ENCODE measurements at places on chromosomes 6 and 20. TPM values are rescaled to one million over a fixed set of nuclear protein-coding genes. Genes with fewer than 3 reads are reported as not detected.

The ZNF133 gene
- 11.3 TPM for total RNA-seq

The GSTA3 gene
- total RNA-seq, result not detected

The PSORS1C1 gene
- total RNA-seq, result 1.2 TPM

The LTB gene
- not detected for total RNA-seq

The COX4I2 gene
- not detected for total RNA-seq

The FHL5 gene
- not detected for total RNA-seq

The OR12D3 gene
- not detected for total RNA-seq

DNA sequence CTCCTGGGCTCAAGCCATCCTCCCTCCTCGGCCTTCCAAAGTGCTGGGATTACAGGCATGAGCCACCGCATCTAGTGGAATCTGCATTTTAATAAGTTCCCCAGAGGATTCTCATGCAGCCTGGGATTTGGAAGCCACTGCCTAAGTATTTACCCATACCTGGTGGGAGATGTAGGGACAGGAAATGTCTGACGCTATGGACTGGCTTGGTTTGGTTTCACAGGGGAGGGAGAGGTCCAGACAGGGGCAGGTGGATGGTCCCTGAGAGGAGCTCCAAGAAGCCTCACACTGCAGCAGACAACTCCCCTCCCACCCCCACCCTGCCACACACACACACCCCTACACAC, 4.4 kb downstream of the VSTM2L start:
- no peak for DNase-seq

DNA sequence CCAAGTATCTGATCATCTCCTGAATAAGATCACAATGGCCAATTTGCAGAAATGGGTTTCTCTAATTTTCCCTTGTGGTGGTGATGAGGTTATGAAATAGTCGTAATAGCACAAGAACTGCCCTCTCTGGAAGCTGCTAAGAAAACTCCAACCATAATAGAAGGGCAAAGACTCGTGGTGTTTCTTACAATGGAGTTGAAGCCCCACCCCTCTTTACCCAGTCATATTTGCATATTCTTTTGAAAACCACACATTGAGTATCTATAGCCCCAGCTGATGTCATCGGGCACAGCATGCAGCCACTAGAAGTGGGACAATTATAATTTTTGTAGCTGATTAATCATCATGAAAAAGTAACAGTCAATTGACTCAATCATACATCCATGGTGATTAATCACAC, 452.1 kb upstream of the POU3F2 start:
- DNase-seq, result no peak

DNA sequence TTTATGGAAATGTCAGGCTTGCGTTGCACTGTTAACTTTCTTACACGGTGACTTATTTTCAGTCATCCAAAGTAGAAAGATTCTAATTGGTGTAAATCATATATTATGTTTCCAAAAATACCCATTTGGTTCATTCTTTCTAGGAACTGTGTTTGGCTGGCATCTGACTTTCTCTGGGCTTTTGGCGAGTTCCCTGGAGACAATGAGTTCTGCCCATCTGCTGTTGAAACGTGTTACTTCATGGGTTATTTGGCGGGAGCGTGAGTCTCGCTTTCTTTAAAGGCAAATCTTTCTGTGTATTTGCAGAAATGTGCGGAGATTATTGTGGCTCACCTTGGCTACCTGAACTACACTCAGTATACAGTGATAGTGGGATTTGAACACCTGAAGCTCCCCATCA, 29.5 kb downstream of the TMEM181 start:
- no peak for DNase-seq

- peak; percentile 47 for DNase-seq
Measured at GRCh38 chr20:63573647-63574131, 350 bp downstream of the HELZ2 start.

GRCh38 chr6:112879920-112880413, 532.8 kb downstream of the RFPL4B start:
- no peak for DNase-seq

DNA sequence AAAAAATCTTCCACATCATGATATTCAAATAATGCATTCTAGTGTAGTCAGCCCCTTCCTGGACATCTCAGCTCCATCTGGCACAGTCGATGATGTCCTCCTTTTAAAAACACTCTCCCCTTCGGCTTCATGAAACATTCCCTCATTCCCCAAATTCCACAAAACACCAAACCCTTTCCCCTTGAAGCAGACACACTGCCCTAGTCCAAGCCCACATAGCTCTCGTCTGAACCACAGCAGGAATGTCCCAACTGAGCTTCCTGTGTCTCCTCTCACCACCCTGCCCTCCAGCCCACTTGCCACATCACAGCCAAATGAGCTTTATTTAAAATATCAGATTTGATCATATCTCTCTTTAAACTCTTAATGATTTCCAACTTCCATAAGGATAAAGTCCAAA, 106.4 kb upstream of the CARMIL1 start:
- no peak for DNase-seq

DNA sequence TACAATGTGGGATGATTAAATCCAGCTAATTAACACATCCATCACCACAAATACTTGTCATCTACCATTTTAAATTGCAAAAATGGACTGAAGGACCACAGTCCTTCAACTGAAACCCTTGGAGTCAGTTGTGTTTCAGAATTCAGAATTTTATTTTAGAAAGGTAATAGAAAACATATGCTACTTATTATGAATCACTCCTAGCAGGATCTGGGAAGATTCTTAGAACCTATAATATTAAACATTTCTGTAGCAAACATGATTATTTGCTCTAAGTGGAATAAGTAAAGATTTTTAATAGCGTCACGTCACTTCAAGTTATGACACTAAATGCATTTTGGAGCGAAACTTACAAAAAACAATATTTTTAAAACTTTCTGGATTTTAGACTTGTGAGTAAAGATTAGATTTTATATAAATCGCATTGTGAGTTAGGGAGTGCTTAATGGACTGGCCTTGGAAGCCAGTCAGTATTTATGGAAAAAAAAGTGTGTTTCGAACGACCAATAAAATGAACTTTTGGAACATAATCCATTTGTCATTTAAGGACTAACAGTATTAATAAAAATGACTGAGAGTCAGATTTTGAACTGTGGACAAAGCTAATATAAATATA, 71.8 kb upstream of the PHACTR2 start:
- DNase-seq, result no peak

- DNase-seq, result no peak
Measured at GRCh38 chr6:47114460-47114859, 72.3 kb upstream of the ADGRF1 start.

DNA sequence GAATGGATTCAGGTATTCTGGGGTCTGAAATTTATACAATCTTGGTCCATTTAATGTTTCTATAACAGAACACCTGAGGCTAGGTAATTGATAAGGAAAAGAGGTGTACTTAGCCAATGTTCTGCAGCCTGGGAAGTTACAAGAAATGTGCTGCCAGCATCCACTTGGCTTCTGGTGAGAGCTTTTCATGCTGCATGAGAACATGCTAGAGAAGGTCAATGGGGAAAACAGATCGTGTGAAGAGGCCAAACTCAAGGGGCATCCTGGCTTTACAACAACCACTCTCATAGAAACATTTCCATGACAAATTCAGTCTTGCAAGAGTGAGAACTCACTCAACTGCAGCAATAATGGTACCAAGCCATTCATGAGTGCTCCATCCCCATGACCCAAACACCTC, 16.8 kb downstream of the IL22RA2 start:
- DNase-seq, result no peak

DNA sequence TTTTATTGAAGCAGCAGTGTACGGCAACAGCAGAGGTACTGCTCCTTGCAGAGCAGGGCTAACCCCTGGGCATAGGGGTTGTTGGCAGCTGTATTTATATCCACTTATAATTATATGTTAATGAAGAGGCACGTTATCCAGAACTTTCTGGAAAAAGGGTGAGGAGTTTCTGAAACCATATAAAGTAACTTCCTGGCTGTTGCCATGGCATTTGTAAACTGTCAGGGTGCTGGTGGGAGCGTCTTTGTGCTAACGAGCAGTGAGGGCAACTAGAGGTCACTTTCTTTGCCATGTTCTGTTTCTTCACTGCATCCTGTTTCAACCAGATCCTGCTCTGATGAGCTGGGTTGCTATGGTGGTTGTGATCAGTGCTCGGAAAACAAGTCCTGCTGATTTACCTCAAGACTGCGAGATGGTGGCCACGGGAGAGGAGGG, 11.1 kb upstream of the ARFGEF2 start:
- DNase-seq, result no peak

DNA sequence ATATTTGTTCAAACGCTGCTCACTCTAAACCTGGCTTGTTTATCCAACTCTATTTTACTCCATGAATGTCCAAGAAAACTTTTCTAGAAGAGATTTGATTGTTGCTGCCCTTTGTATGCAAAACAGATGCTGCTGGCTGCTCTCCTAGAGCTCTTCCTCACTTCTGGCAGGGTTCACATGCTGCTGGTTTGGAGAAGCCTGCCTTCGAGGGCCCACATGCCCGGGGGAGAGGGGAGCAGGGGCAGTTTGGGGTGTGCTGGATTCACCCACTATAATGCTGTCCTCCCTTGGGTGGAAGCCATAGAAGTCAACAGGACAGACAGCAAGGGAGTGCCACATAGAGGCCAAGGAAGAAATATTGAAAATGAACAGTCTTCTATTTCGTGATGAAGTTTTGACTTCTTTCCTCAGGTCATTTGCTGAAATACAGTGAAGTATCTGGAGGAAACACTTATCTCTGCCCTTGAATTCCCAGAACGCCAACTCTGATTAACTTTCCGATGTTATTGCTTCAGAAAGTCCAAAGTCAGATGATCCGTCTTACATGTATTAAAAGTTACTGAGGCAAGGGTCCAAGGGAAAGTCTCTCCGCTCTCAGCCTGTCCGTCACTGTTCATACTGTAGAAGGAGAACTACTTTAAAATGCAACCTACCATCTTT, 32.4 kb downstream of the LY86 start:
- no peak for DNase-seq

- no peak for DNase-seq
Measured at GRCh38 chr20:38223743-38224100, 36.8 kb downstream of the KIAA1755 start.

DNA sequence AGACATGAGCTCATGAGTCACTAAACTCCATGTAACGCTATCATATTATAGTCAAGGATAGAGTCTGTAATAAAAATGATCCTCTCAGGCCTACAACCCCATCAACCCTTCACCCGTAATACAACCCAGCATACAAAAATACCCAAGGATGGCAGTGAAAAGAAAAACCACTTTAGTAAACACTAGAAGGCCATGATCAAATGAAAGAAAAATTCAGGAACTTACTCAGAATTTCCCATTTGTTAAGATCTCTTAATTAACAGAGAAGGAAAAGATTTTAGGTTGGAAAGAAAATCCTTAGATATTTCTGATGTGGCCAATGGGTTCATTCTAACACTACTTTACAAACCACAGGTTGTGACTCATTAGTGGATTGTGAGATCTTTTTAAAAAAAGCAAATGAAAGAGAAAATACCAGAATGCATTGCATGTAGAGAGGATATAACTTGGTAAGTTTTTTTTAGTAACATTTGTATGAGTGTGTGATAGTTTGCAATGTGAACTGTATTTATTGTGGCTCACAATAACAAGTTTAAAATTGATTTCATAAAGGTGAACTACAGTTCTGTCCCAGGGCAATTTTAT, 8.0 kb upstream of the UBE2J1 start:
- no peak for DNase-seq

DNA sequence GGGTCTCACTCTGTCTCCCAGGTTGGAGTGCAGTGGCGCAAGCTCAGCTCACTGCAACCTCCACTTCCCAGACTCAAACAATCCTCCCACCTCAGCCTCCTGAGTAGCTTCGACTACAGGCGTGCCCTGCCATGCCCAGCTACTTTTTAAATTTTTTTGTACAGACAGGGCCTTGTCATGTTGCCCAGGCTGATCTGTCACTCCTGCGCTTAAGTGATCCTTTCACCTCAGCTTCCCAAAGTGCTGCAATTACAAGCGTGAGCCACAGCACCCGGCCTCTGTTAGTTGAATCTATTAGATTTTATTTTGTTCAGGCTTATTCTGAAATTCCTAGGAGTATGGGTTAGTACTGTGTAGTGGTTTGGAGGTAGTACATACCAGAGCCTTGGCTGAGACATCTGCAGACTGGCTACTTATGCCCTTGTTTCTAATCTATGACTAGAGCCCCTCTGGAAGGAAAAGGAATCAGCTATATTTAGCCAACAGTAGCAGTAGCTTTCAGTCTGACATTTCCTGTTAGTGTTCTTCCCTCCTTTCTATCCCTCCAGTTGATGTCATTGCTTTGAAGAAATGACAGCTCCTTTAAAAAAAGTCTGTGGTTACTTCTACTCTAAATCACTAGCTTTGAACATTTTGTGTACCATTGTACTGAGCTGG, 74.4 kb downstream of the ITCH start:
- no peak for DNase-seq

- DNase-seq, result no peak
Measured at GRCh38 chr6:161458201-161458951, 184.5 kb upstream of the AGPAT4 start.

GRCh38 chr20:20761301-20761700, 48.9 kb upstream of the RALGAPA2 start:
- no peak for DNase-seq

- no peak for DNase-seq
Measured at GRCh38 chr6:156167625-156168071, 609.5 kb upstream of the ARID1B start.

DNA sequence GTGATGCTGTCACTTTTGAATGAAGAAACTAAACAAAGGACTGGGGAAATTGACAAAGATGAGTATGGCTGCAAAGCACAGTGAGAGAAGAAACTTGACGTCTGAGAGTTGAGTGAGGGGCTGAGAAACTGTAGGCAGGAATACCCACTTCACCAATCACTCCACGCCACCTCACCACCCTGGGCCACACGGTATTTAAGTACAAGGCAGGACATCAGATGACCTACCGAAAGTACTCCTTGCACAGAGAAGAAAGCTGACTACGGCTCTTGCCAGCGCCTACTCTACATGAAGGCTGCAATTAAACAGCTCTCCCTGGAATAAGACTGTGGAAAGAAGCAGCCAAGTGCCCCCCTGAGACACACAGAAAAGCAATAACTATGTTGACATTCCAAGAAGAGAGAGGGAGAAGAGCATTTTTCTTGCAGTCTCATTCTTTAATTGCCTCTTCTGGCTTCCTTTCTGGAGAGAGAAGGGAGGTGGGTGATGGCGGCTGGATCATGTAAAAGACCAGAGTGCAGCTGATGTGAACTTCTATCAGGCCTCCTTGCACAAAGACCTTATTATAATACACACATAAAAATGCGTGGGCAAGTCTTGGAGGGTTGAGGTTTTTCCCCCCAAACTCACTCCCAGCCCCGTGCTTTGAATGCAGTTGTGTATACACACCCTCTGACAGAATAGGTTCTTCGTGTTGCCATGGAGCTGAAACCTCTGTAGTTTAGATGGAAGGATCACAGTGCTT, 44.6 kb downstream of the HIVEP2 start:
- DNase-seq, result no peak

DNA sequence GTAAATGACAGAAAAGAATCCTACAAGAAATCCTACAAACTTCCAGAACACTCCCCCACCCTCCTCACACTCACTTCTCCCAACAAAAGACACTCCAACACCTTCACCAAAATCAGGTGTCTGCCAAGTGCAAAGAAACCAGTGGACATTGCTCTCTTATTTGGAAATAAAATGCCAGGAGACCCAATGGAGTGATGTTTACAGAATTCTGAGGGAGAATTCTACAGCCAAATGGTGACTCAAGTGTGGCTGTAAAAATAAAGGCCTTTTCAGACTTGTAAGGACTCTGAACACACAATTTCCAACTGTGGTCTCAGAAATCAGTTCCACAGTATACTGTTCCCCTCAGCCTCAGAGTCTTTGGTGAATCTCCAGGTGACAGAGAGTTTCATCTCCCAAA, 109.6 kb upstream of the CARMIL1 start:
- DNase-seq, result no peak

All from HT-29 (cell line).